Cardiac fibroblast (primary cell): ENCODE measurements at places on chromosomes 4 and X.
A peak's percentile ranks its signal among the peaks of the same experiment; 100 is the strongest.

DNA sequence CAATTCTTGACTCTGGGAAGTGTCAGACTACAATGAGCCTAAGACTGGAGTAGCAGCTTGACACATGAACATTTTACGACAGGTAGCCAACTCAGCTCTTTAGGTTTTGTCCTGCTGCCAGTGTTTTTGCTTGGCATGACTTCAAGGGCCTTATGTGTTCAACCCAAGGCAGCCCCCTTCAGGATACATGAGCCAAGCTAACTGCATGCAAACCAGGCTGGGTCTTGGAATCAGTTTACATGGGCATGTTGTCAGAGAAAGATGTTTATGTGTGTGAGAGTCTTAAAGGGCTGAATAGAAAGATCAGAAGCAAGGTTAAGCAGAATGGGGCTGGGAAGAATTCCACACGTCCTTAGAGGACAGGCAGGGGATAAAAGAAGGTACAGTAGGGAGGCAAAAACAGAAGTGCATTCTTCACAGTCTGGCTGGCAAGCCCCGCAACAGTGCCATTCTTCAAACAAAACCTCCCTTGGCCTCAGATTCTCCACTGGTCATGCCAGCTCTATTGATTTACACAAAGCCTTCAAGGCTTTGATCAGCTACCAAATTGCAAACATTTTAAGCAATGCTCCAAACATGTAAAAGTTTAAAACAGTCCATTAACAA is 97.3 kb downstream of the NKX6-1 start:
- no peak for DNase-seq

DNA sequence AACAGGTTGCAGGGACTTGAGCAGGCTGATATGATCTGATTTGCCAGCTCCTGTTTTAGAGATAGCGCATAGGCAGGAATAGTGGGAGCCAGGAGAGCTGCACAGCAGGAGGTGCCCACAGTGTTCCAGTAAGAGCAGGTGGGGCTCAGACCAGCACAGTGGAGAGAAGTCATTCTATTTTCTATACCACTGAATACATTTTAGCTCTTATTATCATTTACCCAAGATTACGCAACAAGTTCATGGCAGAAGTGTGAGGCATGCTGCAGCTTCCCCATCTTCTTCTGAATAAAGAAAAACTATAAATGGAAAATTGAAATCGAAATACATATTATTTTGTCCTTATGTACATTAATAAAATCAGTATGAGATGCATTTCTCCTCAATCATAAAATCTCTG is 114.7 kb upstream of the EDNRA start:
- no peak for DNase-seq

GRCh38 chrX:1093586-1094421 is 118.6 kb downstream of the CRLF2 start:
- no peak for DNase-seq

- no peak for DNase-seq
Observed at GRCh38 chr4:73727685-73728084, 12.7 kb upstream of the CXCL8 start.

- DNase-seq: no peak
Observed at GRCh38 chr4:8859550-8860095, 12.0 kb downstream of the HMX1 start.

DNA sequence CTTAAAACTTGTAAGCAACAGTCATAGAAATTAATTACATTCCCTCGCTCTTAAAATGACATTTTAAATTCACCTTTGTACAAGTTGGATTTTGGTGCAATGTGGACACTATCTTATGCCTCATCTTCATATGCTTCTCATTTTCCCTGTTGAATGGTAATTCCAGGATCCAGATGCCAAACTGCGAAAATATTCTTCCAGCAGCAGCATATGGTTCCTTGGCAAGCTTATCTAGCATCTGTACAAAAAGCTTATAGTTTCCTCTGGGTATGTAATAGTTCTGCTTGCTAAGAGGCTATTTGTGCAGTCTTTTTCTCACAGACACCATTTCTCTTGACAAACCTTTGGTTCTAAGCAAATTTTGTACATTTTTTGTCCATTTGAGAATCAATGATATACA is 2079.7 kb upstream of the AGA start:
- DNase-seq: no peak

DNA sequence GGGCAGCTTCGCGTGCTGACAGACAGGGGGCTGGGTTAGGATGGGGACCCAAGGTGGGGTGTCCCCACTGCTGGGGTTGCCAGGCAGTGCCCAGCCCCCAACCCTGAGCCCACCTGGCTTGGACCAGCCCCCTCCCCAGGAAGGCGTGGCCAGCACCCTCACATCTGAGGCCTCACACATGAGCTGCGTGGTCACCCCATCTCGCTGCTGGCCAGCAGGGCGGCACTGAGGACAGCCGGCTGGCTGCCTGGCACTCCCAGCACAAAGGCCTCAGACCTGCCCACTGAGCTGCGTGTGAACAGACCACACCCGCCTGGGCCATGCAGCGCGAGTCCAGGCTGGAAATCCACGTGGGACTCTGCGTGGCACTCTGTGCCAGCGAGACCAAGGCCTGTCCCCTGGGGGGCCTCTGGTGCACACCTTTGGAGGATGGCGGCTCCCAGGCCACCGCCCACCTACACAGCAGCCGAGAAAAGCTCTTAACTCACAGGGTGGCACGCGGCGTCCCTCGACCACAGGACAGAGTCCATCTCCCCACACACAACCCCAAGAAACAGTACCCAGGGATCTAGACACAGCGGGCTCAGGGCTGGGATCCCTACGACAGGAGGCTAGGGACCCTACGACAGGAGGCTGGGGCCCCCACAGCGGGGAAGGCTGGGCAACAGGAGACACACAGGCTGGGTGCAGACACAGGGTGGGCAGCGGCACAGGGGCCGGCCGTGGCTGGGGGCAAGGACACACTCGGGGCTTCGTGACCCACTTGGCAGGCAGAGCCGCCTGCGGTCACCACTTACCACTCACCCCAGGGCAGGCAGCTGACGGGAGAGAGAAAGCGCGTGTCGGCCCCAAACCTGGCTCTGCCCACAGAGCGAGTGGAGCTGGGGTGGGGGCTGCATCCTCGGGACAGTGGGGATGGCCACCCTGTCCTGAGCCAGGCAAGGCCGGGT is 9.8 kb downstream of the DGKQ start:
- DNase-seq: no peak

DNA sequence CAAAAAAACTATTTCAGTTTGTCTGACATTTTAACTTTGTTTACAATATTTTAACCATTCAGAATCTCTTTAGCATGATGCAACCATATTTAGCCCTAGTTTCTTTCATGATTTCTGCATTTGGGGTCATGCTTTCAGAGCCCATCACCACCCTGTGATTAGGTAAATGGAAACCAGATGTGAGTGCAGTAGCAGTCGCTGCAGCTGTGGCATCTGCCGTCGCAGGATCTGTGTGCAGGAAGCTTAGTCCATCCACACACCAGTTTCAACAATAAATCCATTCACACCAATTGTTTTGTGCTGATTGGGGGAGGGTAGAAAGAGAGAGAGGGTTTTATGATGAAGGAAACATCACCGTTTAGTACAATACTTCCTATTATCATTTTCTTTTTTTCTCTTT is 130.5 kb downstream of the CPEB2 start:
- DNase-seq: no peak

DNA sequence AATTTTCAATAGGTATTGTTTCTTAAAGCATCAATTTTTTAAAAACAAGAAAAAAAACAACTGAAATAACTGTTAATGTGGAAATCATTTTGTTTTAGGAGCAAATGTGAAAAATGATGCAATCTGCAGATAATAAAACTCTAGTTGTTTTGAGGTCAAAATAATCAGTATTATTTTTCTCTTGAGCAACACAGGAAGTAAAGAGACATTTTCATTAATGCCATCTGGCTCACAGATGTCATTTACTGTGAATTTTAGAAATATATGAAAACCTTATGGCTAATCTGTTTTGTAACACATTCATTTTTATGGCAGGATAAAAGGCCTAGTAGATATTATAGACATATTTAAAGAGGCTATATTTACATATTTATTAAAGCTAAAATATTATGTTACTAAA is 141.6 kb downstream of the PCDH18 start:
- DNase-seq: peak; percentile 57

- DNase-seq: no peak
Observed at GRCh38 chr4:122796801-122797404, 29.7 kb upstream of the FGF2 start.

GRCh38 chrX:125137521-125137920 is 182.2 kb upstream of the TEX13C start:
- DNase-seq: no peak

GRCh38 chrX:8913655-8914409 is 112.6 kb upstream of the FAM9A start:
- DNase-seq: peak; percentile 40

GRCh38 chr4:177687117-177687516 is 244.9 kb upstream of the AGA start:
- no peak for DNase-seq

DNA sequence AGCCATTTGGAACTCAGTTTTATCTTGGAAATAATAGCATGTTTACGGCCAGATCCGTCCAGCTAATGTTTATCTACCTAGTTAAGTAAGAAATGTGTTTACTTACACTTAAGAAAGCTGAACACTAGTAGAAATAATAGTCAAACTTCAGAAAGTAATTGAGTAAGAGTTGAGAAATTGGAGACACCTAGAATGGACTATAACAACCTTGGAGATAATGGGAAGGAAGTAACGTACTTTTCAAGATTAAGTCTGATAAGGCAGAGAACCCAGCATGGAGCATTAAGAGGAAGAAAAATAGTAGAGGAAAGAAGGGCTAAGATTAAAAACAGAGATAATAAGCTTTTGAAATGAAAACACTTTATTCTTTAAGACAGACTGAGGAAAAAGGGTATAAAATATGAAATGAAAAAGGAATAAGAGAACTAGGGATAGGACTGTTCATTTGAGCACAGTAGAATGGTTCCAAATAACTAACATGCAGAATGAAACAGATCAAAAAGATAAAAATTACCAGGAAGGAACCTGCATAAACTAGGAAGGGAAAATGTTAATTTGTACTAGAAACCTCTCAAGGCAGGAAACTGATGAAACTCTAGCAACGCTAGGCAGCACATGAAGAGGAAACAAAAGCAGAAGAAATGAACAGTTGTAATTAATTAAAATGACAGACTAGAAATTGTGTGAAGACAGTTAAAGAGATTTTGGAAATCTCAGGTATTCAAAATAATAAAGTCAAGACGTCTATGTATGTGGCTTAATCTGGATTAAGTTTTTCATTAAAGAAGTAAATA is 71.7 kb downstream of the FBXW7 start:
- no peak for DNase-seq

GRCh38 chrX:107780525-107780924 is 3.0 kb downstream of the NCBP2L start:
- DNase-seq: no peak

GRCh38 chr4:155339588-155339987 is 37.2 kb downstream of the MAP9 start:
- no peak for DNase-seq

DNA sequence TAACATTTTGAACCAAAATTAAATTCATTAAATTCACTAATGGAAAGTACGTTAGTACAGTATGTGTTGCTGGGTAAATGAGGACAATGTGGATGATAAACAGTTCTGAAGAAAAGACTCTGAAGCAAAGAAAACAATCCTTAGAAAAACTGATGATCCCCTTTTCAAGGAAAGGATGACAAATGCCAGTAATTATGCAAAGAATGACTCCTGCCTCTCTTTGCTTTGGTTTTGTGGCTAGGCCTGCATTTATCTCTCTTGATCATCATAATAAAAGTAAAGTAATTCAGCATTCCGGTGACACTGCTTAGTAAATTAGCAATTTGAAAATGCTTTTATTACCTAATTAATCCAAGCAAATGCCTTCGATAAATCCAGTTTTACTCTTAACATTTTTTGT is 652.2 kb upstream of the DIPK2B start:
- DNase-seq: peak; percentile 21

DNA sequence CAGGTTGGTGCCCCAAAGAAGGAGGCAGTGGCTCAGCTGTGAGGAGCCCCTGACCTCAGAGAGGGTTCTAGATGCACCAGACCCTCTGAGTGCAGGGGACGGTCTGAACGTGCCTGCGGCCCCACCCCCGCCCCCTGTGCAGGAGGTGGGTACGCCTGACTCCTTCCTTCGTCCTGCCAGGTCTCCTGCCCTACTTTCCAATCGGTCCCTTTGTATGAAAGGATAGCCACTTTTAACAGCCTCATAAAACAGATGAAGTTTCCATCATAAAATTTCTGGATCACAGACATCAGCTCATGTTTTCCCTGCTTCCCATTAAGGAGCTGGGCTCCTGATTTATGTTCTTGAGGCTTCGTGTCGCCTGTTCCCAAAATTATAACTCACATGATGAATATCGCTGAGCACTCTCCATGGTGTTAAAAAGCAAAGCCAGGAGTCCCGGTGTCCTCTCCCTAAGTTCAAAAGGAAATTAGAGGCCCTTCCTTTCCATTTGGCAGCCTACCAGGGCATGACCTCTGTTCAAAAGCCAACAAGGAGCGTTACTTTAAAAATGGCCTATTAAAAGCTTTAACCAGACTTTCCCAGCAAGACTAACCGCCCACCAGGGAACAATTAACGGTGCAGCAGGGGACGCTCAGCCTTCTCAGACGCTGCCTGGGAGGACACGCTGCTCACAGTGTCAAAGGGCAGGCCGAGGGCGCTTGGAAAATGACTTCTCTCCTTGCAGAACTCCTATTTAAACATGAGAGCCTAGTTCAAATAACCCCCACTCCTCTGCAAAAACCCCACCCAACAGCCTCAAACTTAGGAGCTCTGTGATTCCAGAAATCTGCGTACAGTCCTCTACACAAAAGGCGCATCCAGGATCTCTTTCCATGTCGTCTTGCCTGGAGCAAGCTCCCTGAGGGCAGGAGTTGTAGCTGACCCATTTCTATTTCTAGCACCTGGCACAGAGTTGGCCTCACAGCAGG is 181.9 kb downstream of the AFAP1 start:
- DNase-seq: no peak

- DNase-seq: no peak
Observed at GRCh38 chrX:10314530-10315104, 157.8 kb downstream of the CLCN4 start.

- DNase-seq: no peak
Observed at GRCh38 chr4:24872720-24873119, 40.1 kb downstream of the CCDC149 start.

DNA sequence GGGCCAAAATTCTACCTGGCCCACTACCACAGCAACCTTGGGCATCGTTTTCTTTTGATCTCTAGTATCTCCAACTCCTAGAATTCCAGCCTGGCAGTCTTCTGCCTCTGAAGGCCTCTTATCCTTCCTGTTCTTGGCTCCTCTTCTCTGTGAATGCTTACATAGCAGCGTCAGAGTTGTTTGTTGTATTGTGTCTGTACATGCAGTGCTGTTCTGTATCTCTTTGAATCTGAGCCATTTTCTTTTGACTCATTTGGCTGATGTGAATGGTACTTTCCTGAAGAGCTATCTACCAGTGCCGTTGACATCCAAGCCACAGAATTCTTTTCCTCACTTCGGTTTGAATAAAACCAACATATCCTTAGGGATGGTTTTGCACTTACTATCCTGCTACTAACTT is 79.2 kb downstream of the TMEM164 start:
- DNase-seq: peak; percentile 93
